ENCODE measurements at places on chromosomes 6 and 20. TPM values are rescaled to one million over a fixed set of nuclear protein-coding genes. Genes with fewer than 3 reads are reported as not detected.

- DNase-seq: no peak
Observed at GRCh38 chr6:26249707-26249956, 115.4 kb upstream of the BTN3A2 start.

GRCh38 chr6:36350082-36350481 lies 13.4 kb upstream of the BNIP5 start:
- no peak for DNase-seq

DNA sequence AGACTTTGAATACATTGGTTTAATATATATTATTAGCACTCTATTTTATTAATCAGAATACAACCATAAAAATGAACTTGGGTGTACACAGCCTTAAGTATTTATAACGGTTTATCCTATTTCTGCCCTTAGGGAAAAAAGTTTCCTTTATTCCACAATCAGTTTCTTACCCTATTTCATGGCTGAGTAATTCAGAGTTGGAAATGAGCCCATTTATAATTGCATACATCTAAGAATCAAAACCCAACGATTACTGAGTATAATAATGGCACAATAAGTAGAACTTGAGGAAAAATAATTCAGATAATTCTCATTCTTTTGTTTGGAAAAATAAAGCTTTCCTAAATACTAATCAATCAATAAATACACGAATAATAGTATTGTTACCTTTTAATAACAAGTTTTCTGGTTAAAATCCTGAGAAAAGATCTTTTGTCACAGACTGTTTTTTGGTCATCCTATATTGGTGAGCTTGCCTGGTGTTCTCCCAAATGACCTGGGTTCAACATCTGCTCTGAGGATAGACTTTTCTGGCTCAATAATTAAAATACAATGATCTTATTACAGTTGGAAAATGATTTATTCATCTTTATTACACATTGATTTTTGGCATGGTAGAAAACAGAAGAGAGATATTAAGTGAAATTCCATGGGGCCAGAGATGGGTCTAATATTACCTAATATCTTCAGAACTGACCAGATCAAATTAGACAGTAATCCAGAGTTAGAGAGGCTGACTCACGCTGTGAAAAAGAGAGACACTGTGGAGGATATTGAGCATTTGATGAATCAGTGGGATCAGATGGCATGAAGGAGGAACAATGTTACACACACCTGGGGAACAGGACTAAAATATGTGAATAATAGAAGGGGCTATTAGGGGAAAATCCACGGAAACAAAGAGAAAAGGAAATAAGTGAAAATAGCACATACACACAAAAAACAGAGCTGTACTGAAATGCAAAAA lies 162.1 kb upstream of the TBX18 start:
- DNase-seq: no peak

DNA sequence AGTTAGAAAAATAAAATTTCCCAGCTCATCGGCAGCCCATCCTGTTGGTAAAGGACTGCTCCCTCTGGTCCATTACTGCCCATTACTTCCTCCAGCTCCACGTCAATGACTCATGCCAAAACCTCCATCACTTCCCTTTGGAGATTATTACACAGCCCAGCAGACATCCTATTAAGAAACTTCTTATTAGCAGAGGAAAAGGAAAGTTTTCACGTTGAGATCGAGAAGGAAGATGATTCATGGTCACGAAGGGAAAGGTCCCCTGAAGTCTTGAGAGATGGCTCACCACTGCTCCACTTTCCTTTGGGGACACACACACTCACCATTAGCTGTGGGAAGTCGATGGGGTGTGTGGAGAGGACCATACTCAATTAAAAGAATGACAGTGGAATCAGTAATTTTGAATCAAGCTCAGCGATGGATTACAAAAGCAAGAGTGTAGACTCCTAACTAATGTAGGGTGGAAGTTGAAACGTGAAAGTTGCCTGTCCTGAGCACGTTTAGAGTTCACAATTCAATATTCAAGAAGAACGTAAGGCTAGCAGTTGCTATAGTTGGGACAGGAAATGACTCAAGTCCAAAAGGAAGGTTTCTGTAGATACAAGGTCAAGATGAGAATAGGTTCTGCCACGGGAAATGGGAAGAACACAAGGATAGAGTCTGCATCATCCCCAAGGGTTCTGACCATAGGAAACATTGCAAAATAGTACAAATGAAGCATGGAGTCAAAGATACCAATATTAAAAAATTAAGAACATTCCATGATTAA lies 21.6 kb downstream of the SASH1 start:
- no peak for DNase-seq

- no peak for DNase-seq
Observed at GRCh38 chr6:113529196-113529595, 327.9 kb upstream of the MARCKS start.

GRCh38 chr20:258269-258858 lies 840 bp downstream of the DEFB132 start:
- no peak for DNase-seq

- DNase-seq: no peak
Observed at GRCh38 chr6:138979365-138979764, 8.7 kb downstream of the REPS1 start.

- DNase-seq: no peak
Observed at GRCh38 chr20:42432496-42433334, 757.0 kb downstream of the PTPRT start.

Gene PSORS1C1
- 3.9 TPM for polyA plus RNA-seq

- DNase-seq: no peak
Observed at GRCh38 chr6:98124171-98124570, 710.2 kb upstream of the POU3F2 start.

GRCh38 chr6:29968130-29968529 lies 25.8 kb downstream of the HLA-A start:
- no peak for DNase-seq

DNA sequence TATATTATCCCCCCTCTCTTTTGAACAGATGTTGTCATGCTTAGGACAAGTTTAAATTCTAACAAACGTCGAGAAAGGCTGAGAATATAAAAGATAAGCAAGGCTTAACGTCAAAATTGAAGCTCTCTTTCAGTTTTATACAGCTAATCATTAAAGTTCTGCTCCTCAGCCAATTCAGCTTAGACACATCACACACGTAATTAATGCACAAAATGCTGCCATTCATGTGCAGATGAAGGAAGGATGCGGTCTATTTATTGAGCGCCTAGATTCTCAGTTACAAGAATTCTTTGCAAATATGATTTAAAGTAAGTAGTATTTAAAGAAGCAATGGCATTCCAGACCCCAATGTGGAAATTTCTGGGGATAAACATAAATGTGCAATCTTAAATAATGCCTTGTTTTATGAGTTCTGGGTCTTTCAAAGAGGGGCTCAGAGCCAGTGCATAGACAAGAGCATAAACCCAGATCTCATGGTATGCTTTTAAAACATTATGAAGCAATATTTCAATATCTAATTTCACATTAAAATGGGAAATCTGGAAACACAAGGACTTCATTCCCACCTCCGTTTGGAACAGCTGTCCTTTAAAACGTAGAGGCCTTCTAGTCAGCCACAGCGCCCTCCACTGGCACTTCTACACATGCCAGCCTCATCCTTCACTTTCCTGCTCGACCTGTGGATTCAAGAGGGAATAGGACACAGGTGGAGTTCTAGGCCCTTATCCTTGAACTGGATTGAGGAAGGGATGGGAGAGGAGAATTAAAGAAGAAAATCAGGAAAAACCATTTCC lies 85.8 kb downstream of the LYRM4 start:
- DNase-seq: no peak

Gene AGER
- polyA plus RNA-seq: 18.0 TPM

GRCh38 chr6:41638002-41638934 lies at the start of gene MDFI:
Gene MDFI (plus strand): TSS chr6:41638468. CDS start chr6:41638750, 282 bp downstream.
- DNase-seq: peak; percentile 87

Gene SS18L1
- polyA plus RNA-seq: 6.1 TPM

Gene ZC3H12D
- 0.31 TPM for polyA plus RNA-seq

DNA sequence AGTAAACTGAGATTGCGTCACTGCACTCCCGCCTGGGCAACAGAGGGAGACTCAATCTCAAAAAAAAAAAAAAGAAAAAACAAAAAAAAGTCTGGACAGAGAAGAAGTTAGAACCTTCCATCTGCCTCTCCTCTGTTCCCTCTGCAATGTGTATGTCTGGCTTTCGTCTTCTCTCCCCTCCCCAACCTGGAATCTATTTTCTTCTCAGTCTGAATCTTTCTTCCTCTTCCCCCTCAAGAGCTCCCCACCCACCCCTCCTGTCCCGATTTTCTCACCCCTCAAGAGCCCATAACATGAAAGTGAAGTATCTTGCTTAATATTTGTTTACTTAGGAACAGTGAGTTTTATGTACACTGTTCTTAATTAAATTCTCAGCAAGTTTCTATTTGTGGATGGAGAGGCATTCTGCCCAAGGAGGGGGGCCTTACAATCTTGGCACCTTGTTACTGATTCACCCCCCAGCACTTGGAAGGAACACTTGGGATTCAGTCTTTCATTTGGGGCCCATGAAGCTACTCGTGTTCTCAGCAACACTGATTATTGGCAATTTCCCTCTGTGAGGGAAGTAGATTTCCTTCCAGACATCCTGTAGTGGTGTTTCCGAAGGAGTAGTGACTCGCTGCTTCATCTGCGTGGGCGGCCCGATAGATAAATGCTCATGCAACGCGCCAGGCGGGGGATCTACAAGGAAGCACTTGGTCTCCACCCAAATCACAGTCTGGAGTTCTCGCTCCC lies 69.3 kb upstream of the SRSF6 start:
- peak; percentile 78 for DNase-seq

Gene SLC52A3
- polyA plus RNA-seq: 2.5 TPM

DNA sequence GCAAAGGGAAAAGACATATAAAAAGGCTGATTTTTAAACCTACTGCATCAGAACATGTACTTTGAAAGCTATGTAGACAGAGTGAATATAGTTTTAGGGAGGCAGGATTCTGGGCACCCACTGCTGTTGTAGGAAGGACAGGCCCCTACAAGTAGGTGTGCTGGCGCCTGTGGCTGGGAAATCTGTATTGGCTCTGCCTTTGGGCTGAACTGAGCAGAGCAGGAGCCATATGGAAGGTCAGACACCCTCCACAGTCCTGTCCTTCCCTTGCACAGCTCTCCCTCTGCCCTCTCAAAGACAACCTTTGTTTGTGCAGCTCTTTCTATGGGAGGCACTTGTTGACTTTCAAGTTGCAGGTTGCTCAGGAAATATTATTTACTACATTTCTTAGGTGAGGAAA lies 18.4 kb upstream of the ULBP3 start:
- no peak for DNase-seq

DNA sequence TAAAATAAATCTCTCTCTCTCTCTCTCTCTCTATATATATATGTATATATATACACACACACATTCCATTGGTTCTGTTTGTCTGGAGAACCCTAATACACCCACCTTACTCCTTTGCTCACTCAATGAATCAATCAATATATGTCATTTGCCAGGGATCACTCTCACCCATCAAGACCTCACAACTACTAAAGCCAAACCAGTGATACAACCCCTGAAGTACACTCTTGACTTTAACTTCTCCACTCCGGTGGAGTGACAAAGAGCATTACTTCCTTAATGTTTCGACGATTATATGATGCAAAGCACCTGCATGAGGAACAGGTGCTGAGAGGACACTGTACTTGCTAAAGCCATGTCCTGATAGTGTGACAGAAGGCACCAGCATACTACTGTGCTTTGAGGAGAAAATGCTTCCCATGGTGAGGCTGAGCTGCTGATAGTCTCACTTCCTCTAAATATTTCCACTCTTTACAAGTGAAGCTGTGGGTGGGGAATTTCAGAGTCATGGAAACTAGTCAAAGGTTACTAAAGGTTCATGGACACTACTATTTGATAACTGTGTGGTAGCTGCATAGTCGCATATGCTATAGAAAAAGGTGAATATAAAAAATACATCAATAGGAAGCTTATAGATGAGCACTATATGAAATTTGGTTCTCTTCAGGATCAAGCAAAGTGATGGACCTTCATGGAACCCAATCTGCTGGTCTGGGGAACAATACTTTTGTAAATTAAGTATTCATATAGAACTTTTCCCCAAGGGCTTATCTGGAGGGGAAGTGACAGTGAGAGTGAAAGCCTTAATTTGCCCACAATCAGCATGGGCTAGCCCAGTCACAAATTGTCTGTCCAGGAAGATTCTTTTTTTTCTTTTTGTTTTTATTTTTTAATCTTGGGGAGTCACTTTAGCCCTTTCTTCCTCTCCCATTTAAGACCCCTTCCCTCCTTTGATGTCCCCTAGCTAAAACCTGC lies 141.9 kb upstream of the NEDD9 start:
- peak; percentile 43 for DNase-seq

GRCh38 chr6:144266091-144266649 lies 19.0 kb upstream of the UTRN start:
- DNase-seq: peak; percentile 78

- DNase-seq: no peak
Observed at GRCh38 chr6:106237286-106237685, 88.3 kb downstream of the ATG5 start.

- no peak for DNase-seq
Observed at GRCh38 chr6:134698228-134698627, 251.7 kb downstream of the ALDH8A1 start.

Gene MATN4
- polyA plus RNA-seq: 0.25 TPM

Gene NEDD9
- 9.2 TPM for polyA plus RNA-seq

Gene ACTL10
- polyA plus RNA-seq: 2.9 TPM

GRCh38 chr20:38002422-38002821 lies 30.8 kb downstream of the TTI1 start:
- DNase-seq: no peak

DNA sequence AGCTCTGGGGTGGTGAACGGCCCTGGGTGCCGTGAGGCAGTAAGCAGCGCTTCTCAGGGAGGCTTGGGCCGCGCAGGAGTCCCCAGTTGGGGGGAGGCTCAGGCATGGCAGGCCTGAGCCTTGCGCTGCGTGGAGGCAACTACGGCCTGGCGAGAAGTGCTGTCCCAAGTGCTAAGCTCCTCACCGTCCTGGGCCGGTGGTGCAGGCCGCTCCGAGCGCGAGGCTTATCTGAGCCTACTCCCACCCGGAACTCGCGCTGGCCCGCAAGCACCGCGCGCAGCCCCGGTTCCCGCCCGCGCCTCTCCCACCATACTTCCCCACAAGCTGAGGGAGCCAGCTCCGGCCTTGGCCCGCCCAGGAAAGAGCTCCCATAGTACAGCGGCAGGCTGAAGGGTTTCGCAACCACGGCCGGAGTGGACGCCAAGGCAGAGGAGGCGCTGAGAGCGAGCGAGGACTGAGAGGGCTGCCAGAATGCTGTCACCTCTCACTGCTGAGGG lies 1.8 kb upstream of the WRNIP1 start:
- peak; percentile 28 for DNase-seq

DNA sequence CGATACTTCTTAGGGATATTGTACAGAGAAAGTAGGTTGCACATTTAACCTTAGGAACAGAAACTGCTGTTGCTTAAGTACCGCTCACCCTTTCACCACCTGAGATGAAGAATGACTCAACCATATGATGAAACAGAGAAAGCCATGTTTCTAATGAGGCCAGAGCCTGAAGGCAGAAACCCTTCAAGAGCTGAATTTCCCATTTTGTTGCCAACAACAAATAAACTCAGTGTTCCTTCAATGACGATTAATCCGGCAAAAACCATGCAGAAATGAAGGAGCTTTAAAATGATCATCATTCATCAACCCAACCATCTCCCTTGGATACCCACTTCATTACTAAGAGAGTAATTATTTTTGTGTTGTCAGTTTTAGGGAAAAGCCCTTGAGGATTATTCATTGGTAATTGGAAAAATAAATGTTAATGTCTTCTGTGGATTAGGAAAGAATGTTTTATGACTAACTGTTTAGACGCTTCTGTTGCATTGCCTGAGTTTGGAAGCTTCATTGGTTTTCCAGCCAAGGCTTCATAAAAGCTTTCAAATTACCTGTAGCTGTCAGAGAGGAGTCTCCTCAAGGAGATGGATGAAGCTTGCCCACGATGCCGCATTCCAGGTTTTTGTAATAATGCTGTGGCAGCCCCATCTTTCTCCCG lies 112.1 kb upstream of the IYD start:
- DNase-seq: no peak

- DNase-seq: no peak
Observed at GRCh38 chr6:105213272-105213671, 33.5 kb upstream of the POPDC3 start.

Gene MYH7B
- 0.68 TPM for polyA plus RNA-seq

Gene ZNF391
- 0.90 TPM for polyA plus RNA-seq

Measured in stomach (tissue), 19 donors.